ENCODE measurements at places on chromosomes 7 and 10. TPM values are rescaled to one million over a fixed set of nuclear protein-coding genes. Genes with fewer than 3 reads are reported as not detected.

Gene GNGT1
- total RNA-seq = not detected

- no peak for DNase-seq
- H3K4me3 ChIP-seq = no peak overlapping the region
- no peaks in the 10 kb centered on the region for H3K36me3 ChIP-seq
- H3K4me1 ChIP-seq = peaks cover 14% of the 10 kb centered on the region
- no peaks in the 10 kb centered on the region for H3K27me3 ChIP-seq
Measured at GRCh38 chr10:49365675-49366415, 30.0 kb downstream of the DRGX start.

DNA sequence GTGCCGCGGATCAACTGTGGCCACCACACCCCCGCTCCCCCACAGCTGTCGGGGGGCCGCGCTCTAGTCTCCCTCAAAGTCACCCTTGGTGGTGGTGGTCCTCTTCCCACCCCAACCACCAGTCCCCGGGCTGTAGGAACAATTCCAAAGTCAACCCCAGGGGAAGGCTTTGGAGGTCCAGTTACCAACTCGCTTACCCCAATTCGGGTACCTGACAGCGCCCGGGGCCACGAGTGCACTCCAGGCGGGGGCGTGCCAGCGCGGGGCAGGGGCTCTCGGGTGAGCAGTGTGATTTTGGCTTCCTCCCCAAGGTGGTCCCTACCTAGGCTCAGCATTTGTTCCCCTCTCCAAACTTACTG lies 584 bp upstream of the ZMIZ1 start:
- H3K27ac ChIP-seq = peak overlapping the region; percentile 95
- no peaks in the 10 kb centered on the region for H3K36me3 ChIP-seq
- H3K4me3 ChIP-seq = no peak overlapping the region
- peaks cover 55% of the 10 kb centered on the region for H3K4me1 ChIP-seq

GRCh38 chr7:47478926-47479711 lies 102.8 kb downstream of the TNS3 start:
- H3K4me3 ChIP-seq = no peak overlapping the region
- no peaks in the 10 kb centered on the region for H3K27me3 ChIP-seq

GRCh38 chr10:100553929-100554328 lies 18.2 kb downstream of the HIF1AN start:
- no peak for DNase-seq
- H3K27ac ChIP-seq = no peak overlapping the region
- no peaks in the 10 kb centered on the region for H3K27me3 ChIP-seq
- no peaks in the 10 kb centered on the region for H3K36me3 ChIP-seq
- H3K4me3 ChIP-seq = no peak overlapping the region
- peaks cover 10% of the 10 kb centered on the region for H3K4me1 ChIP-seq

GRCh38 chr10:90319188-90319914 lies 538.5 kb downstream of the HTR7 start:
- H3K36me3 ChIP-seq = no peaks in the 10 kb centered on the region
- no peaks in the 10 kb centered on the region for H3K27me3 ChIP-seq
- no peak for DNase-seq
- no peaks in the 10 kb centered on the region for H3K4me1 ChIP-seq
- no peak overlapping the region for H3K4me3 ChIP-seq
- H3K27ac ChIP-seq = no peak overlapping the region

GRCh38 chr10:122713091-122713885 lies 13.6 kb upstream of the C10orf120 start:
- no peaks in the 10 kb centered on the region for H3K36me3 ChIP-seq
- H3K4me3 ChIP-seq = no peak overlapping the region
- no peaks in the 10 kb centered on the region for H3K27me3 ChIP-seq
- no peak for DNase-seq
- H3K27ac ChIP-seq = no peak overlapping the region

DNA sequence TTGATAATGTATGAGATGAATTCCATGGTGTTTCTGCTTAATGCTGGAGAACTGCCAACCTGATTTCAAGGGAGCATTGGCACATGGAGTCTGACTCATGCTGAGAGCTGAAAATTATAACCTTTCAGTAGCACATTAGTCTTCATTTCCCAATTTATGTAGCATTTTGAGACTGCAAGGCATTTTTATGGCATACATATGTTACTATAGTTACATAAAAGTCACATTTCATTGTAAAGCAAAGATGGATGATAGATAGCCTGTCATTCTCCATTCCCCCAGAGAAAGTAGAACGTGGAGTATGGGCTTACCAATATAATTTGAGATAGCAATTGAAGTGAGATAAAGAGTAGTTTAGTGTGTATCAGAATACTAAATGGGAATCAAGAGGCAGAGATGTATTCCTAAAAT lies 103.1 kb downstream of the SLC16A9 start:
- no peaks in the 10 kb centered on the region for H3K36me3 ChIP-seq
- no peaks in the 10 kb centered on the region for H3K27me3 ChIP-seq
- DNase-seq = no peak
- H3K4me3 ChIP-seq = no peak overlapping the region
- no peaks in the 10 kb centered on the region for H3K4me1 ChIP-seq

GRCh38 chr7:8747338-8747737 lies 313.9 kb downstream of the NXPH1 start:
- no peaks in the 10 kb centered on the region for H3K4me1 ChIP-seq
- H3K36me3 ChIP-seq = no peaks in the 10 kb centered on the region
- no peak for DNase-seq
- no peak overlapping the region for H3K4me3 ChIP-seq
- no peaks in the 10 kb centered on the region for H3K27me3 ChIP-seq
- no peak overlapping the region for H3K27ac ChIP-seq

Gene CUEDC2
- total RNA-seq = 35.5 TPM

DNA sequence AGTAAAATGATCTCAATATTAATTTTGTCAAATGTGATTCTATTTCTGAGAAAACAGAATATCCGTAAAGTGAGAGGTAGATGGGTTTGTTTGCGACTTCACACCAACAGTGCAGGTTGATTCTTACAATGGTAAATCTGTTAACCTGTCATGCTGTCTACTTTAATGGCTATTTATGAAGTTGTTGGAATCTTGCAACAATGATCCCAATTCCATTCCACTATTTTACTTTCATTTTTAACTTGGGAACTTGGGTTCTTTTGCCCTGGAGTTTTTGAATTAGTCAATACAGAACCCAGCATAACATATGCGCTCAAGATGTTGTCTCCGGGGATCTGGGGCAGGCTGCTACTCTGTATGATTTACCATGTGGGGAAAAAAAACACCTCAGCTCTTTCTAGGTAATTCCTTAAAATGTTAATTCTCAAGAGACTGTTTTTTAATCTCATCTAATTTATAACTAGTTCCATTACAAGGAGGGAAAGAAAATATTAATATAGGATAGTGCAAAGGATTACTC lies 1.2 kb downstream of the LGI1 start:
- no peaks in the 10 kb centered on the region for H3K27me3 ChIP-seq
- H3K36me3 ChIP-seq = no peaks in the 10 kb centered on the region
- no peak overlapping the region for H3K4me3 ChIP-seq
- peaks cover 7% of the 10 kb centered on the region for H3K4me1 ChIP-seq
- DNase-seq = no peak

Gene COL28A1
- total RNA-seq = 13.8 TPM

Gene FAM171A1
- total RNA-seq = 29.1 TPM

Gene SCART1
- 3.9 TPM for total RNA-seq

GRCh38 chr7:37083311-37084096 lies 359.2 kb upstream of the AOAH start:
- H3K27ac ChIP-seq = no peak overlapping the region
- no peaks in the 10 kb centered on the region for H3K36me3 ChIP-seq
- no peaks in the 10 kb centered on the region for H3K4me1 ChIP-seq
- no peaks in the 10 kb centered on the region for H3K27me3 ChIP-seq
- no peak for DNase-seq
- H3K4me3 ChIP-seq = no peak overlapping the region

DNA sequence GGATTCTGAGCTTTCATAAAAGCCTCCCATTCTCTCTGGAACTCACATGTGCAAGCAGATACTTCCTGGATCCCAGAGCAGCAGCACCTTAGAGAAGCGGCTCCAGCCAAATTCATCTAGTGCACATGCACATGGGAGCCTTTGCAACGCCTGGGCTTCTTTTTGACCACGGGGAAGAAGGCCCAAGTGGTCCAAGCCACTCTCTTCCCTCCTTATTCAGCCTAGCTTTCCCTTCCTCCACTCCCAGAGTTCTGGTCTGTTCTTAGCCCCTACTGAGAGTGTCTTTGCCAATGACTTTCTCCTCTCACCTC lies 118.7 kb downstream of the ZNF365 start:
- no peak overlapping the region for H3K4me3 ChIP-seq
- no peaks in the 10 kb centered on the region for H3K36me3 ChIP-seq
- no peaks in the 10 kb centered on the region for H3K27me3 ChIP-seq
- no peak for DNase-seq
- H3K27ac ChIP-seq = no peak overlapping the region

DNA sequence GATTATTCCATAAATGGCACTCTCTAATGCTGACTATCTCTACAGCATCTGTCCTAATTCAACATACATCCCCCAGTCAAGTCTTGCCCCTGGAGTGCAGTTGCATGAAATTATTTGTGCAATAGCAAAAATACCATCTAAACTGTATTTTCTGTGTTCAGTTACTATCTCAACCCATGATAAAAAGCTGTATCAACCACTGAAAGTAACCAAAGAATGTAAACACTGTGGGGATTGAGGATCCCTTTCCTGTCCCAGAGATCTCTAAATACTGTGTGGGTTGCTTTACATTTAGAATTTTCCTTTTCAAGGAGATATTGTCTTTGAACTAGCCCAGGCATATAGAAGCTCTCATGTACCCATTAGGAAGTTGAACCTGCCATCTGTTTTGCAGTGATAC lies 23.9 kb upstream of the DGKI start:
- no peaks in the 10 kb centered on the region for H3K4me1 ChIP-seq
- DNase-seq = no peak
- no peak overlapping the region for H3K4me3 ChIP-seq
- H3K36me3 ChIP-seq = peaks cover 6% of the 10 kb centered on the region

Gene CPA1
- total RNA-seq = 26,456 TPM

DNA sequence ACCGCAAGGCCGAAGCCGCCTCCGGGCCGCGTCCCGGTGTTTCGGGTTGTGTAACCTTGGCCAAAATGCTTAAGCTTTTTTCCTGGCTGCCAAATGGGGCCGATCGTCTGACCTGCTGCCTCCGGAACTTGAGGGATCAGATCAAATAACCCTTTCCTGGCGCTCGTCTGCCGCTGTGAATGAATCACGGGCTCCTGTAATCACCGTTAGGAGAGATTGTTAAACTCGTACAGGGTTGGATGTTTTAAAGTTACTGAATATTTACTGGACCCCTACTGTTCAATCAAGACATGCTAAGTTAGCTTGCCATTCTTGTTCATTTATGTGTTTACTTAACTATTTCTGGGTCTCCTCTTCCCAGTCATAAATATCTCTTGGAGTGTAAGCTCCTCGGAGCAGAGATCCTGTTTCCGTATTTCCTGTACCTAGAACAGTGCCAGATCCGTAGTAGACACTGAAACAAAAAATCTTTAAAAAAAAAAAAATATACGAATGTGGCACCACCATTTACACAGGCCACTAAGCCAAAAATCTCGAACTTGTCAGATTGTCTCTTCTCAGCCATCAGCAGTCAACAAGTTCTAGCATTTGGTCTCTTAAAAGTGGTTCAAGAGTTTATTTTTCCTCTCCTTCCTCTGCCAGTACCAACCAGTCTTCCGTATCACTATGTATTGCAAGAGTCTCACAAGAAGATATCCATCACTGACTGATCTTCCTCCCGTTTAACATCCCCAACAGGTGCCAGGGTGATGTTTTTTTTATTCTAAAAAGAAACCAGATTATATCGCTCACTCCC lies 650 bp upstream of the TM9SF3 start:
- H3K27me3 ChIP-seq = no peaks in the 10 kb centered on the region
- no peaks in the 10 kb centered on the region for H3K36me3 ChIP-seq
- DNase-seq = peak; percentile 73
- peak overlapping the region; percentile 99 for H3K27ac ChIP-seq
- peaks cover 41% of the 10 kb centered on the region for H3K4me1 ChIP-seq

Gene NPM3
- 8.3 TPM for total RNA-seq

Gene ACSM6
- total RNA-seq = 9.6 TPM

All from body of pancreas (tissue), 4 donors.